Iris pigment epithelial cell (primary cell): ENCODE measurements at places on chromosomes 5 and 9.
A peak's percentile ranks its signal among the peaks of the same experiment; 100 is the strongest.

DNA sequence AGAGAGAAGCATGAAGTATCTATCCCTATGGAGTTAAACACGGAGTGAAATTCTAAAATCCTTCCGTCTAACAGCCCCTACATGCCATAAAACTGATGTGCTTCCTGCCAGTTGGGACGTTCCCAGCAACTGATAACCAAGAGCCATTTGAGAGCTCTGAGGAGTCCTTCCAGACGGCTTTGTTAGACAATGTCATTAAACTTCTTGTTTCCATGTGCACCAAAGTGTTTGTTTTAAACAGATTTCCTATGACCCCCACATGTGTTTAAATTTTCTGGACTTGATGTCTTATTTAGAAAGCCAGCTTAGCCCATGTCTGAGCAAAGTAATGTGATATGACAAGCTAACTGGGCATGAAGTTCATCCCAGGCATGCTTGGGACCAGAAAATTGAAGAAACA, 57.2 kb upstream of the LPAR1 start:
- no peak for DNase-seq

- no peak for DNase-seq
Observed at GRCh38 chr5:156556666-156557406, 229.9 kb downstream of the SGCD start.

DNA sequence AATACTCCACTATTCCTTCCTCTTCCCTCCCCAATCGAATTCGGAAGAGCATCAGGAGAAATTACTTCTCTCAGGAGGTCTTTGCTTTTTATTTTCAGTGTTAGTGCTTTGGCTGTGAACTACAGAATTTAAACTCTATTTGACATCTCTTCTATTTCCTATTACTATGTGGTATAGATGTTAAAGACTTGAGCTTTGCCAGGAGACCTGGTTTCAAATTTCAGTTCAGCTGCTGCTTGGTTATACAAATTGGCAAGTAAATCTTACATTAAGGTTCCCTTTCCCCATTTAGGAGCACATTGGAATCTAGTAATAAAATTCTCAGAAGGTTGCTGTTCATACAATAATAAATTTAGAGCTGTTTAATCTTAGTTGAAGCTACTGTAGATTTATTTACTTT, 13.1 kb downstream of the UHRF2 start:
- peak; percentile 64 for DNase-seq

- no peak for DNase-seq
Observed at GRCh38 chr9:130379649-130379970, 65.2 kb upstream of the ASS1 start.

- DNase-seq, result no peak
Observed at GRCh38 chr9:18793122-18793521, 239.9 kb downstream of the SAXO1 start.

DNA sequence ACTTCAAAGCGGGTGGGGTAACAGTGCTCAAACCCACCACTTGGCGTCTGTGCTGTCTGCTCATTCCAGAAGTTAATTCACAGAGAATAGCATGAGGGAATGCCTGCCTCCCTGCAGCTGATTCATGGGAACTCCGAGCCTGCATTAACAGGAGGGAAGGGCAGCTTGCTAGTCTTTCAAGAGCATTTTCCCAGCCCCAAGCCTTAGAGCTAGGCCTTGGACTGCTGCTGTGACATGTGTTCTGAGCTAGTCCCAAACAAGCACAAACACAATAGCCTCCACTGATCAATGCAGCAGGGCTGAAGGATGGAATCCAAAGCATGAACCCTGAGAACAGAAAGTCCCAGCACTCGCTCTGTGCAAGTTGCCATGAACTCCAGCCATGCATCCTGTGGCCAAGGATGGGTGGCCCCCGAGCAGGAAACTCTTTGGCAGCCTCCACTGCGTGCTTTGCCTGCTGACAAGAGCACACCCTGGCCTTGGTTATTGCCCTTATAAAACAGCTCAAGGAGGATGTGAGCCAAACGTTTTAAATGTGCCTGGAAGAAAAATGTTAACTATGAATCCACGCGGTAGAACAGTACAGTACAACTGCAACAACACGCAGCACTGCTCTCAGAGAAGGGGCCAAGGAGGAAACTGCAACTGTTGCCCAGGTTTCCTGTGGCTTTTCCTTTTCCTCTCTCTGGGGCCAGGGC, 653.1 kb upstream of the KLF4 start:
- DNase-seq, result peak; percentile 84

- peak; percentile 27 for DNase-seq
Observed at GRCh38 chr9:101119206-101119819, 90.8 kb downstream of the PLPPR1 start.

DNA sequence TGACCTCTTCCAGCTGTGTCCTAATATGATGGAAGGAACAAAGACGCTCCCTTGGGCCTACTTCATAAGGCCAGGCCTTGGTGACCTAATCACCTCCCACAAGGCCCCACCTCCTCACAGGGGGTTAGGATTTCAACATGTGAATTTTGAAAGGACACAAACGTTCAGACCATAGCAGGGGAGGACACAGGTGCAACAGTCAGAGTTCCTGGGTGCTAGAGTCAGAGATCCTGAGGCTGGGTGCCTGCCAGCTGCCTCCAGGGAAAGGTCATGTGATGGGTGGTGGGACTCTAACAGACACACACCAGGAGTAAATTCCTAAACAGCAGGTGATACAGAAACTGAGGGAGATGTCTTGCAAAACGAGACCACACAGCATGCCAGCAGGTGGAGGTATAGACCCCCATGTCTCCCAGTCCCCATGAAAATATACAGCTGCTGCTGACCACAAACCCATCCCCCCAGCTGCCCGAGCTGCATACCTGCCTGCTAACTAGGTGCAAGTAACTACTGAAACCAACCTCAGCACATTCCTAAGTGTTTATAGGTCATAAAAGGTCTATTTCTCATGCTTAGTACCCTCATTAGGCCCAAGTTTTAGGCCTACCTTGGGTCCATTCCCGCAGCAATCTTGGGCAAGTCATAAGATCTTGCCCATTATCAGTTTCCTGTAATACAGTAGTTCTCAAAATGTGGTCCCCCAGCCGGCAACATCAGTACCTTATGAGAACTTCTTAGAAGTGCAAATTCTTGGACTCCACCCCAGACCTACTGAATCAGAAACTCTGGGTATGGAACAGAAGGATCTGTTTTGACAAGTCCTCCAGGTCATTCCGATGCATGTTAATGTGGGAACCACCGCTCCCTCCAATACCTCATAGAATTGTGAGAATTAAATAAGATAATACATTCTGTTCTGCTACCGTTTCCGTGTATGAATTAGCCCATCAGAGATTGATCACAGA, 245.3 kb downstream of the ENC1 start:
- DNase-seq, result no peak

DNA sequence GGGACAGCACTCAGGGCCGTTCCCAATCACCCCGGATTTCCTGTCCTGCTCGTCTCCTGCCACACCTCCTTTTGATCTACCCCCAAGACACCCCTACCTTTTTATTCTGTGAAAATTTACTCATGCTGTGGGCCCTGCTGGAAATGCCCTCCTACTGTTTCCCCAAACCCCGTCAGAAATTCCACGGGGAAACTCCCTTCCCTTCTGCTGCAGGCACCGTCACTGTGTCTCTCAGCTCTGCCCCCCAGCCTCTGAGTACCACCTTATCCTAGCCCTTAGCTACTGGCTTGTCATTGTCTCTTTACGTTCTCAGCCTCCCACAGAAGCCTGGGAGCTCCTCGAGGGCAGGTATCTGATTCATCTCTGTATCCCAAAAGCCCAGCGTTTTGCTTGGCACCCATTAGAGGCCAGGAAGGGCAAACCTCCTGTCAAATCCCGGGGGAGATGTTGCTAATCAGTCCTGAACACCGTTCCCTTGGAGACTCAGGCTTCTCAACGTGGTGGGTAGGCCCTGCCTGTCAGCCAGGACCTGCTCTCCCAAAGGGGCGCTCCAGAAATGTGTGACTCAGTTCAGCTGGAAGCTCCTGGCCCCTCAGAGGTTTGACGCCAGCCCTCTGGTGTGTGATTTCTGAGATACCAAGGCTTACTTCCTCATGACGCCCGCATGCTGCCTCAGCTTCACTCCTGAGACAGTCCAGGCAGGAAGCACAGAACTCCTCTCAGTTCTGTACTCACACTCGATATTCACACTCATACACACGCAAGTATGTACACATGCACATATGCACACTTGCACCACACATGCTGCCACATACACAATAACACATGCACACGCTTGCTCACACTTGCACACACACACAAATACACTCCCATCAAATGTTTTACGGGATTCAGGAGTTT, 50.7 kb upstream of the GRHPR start:
- peak; percentile 42 for DNase-seq

GRCh38 chr5:112248623-112249022, 170.5 kb downstream of the EPB41L4A start:
- no peak for DNase-seq

DNA sequence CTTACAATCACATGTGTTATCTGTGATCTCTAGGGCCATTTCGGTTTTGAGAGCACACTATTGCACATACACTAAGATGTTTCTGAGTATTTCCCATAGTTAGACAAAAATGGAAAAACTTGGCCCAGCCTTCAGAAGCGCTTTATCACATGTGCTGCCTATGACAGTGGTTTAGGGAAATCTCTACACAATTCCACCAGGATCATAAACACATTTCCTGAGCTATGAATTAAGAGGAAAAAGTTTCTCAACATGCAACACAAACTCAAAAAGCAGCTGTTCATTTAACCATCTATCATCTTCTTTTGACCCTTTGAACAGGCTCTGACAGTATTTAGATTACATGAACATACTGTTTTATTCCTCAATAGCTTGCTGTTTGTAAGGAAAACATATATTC, 15.1 kb downstream of the FGF1 start:
- no peak for DNase-seq

DNA sequence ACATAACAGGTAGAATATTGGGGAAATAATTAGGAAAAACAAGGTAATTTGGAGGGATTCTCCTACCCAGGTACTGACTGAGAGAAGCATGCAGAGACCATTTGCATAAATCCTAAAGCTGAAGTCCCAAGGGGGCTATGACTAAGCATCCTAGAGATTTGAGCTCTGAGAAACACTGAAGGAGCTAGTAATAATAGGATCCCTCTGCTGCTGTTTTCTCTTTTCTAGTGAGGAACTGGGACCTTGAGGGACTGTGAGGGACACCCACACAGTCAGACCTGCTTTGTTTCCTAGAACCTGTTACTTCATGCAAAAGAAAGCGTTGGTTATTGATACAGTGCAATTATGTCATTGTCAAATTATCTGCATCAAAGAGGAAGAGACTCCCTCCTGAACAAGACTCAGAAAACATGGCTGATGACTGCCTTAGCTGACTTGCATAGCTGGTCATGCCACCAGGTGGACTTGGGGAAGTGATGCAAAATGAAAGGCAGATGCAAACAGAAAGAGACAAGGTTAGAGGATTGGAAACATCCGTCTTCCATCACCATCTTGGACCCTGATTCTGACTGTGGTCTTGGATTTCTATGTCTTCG, 335.4 kb downstream of the NTRK2 start:
- DNase-seq, result no peak

DNA sequence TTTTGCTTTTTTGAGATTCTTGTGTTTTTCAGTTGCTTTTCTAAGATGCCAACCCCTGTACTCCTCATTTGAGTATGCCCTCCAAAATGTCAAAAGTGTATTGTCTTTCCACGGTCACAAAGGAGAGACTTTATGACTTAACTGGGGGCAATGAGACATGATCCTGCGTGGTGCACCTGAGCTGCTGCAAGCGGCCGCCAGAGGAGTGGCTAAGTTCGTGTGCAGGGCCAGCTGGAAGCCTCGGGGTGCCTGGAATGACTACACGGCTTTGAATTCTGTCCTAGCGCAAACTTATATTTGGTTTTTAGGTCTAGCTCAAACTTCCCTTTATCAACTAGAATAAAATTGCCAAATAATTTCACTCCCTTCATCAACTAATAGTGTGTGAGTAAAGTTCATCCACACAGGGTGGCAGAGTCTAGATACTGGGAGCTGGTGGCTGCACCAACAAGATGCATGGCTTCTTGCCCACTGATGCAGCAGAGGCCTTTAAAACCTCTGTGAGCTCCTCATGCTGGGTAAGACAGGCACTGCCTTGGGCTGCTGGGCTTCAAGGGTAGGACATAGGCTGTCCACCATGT, 4.7 kb downstream of the GADD45G start:
- no peak for DNase-seq

DNA sequence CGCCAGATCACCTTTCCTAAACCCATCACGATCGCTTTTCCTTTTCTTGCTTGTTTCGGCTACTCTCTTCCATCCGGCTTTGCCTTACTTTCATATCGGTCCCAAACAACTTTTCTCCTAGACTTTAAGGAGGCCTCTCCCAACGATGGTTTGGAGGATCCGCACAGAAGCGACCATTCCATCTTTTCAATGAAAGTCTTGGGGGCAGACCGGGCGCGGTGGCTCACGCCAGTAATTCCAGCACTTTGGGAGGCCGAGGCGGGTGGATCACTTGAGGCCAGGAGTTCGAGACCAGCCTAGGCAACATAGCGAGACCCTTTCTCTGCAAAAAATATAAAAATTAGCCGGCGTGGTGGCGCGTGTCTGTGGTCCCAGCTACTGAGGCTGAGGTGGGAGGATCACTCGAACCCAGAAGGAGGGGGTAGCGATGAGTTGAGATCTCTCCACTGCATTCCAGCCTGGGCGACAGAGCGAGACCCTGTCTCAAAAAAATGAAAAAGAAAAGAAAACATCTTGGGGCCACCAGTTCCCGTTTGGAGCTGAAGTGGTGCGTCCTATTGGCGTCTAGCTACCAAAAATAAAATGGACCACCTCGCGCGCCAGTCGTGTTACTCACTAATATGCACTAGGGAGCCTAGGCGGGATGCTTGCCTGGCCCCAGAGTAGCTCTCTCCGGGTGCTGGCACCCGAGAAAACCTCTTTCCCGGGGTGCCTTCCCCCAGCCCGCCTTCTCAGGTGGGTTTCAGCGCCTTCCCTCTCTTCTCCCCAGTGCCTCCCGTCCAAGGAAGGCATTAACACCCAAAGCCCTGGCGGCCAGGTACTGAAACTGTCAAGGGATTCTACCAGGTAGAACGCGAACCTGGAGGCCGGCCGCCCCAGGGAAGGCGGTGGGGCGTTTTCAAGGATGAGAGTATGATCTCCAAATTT, 800 bp upstream of the AP3B1 start:
- DNase-seq, result peak; percentile 6

- DNase-seq, result no peak
Observed at GRCh38 chr9:137136881-137137607, 1.9 kb upstream of the GRIN1 start.

DNA sequence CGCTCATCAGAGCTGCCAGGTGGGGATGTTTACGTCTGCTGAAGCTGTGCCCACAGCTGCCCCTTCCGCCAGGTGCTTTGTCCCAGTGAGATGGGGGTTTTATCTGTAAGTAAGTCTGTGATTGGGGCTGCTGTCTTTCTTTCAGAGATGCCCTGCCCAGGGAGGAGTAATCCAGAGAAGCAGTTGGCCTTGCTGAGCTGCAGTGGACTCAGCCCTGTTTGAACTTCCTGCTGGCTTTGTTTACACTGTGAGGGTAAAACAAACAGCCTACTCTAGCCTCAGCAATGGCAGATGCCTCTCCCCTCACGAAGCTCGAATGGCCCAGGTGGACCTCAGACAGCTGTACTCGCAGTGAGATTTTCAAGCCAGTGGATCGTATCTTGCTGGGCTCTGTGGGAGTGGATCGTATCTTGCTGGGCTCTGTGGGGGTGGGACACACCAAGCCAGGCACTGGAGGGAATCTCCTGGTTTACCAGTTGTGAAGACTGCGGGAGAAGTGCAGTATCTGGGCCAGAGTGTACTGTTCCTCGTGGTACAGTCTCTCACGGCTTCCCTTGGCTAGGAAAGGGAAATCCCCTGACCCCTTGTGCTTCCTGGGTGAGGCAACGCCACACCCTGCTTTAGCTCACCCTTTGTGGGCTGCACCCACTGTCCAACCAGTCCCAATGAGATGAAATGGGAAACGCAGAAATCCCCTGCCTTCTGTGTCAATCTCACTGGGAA, 530.1 kb upstream of the DMAC1 start:
- DNase-seq, result no peak
